ENCODE measurements at places on chromosomes 2 and 18. TPM values are rescaled to one million over a fixed set of nuclear protein-coding genes. Genes with fewer than 3 reads are reported as not detected.

DNA sequence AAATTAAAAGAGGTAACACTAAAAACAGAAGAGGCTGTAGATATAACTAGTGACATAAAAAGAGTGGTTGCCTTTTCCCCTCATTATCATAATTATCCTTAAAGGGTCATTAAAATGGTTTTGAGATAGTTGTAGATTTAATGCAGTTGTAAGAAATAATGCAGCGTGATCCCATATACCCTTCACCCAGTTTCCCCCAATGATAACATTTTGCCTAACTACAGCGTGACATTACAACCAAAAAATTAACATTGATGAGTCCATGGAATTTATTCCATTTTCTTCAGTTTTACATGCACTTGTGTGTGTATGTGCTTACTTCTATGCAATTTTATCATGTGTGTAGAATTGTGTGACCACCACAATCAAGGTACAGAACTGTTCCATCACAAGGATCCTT, 13.2 kb upstream of the RMND5A start:
- DNase-seq = no peak

DNA sequence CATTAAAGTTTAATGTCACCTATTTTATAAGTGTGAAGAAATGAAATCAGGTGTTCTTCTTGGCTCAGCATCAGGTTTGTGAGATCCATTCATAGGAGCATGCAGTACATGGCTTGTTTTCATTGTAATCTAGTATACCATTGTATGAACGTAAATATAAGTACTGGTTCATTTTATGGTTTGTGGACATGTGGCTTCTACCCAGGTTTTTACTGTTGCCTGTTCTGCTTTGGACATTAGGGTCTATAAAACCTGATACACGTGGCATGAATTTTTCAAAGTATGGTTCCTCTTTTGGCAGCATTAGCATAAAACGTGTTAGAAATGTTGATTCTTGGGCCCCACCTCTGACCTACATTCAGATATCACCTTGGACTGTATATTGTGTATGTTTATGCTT, 175.5 kb downstream of the PRPF40A start:
- no peak for DNase-seq

DNA sequence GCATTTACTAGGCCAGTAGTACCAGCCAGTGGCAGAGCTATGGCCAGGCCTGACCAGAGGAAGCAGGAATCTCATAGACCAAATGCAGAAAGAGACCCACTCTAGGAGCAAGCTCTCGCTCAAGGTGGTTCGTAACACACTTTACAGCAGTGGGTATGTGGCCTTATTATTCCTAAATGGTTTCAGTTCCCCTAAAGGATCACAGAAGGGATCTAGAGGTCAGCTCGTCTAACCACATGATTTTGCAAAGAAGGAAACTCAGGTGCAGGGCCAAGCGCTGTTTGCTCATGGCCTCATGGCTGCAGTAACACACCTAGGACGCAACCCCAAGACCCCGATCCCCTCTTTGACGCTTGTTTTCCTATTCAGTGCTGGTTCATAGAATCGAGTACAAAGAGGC, 65.5 kb upstream of the ATG16L1 start:
- DNase-seq = no peak

The ALPG gene
- total RNA-seq = 0.94 TPM

DNA sequence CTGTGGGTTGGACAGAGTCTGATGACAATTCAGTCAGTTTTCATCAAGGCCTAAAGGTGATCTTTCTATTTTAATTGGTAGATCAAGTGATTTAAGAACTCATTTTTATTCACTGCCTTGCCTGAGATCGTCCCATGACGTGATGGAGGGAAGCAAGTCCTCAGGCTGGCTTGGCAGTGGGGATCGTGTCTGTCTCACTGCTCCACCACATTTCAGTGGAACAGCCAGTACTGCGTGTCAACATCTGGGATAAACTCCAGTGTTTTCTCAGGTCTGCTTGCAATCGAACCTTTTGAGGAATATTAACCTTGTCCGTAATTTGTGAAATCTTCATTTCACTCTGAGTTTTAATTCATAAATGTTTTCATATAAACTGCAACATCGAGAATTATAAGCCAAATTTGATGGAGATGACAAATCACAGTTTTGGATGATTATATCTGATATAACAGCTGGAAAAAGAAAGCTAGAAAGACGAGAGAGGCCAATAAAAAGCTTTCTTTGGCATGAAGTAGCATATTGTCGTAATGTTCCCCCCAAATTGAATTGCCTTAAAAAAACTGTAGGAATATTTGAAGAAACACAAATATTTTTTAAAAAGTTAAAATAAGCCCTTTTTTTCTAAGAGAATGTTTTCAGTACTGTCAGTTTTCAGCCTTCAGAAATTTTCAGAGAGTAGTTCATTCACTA, 414.7 kb upstream of the SPRED2 start:
- no peak for DNase-seq

DNA sequence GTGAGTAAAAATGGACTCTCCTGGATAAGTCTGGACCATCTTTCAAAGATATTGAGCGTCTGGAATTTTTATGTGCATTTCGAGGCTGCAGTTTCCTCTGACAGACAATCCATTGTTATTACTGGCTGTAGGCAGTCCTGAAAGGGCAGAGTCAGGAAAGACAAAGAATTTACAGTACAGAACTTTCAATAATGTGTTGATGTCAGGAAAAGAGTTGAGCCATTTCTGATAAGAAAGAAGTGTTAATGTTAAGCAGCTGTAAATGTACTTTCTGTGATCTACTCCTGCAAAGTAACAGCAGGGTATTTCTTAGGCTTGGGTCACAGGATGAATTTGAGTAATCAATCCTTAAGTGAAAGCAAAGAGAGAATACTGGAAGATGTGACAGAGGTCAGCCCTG, 29.8 kb downstream of the TSPYL6 start:
- no peak for DNase-seq

DNA sequence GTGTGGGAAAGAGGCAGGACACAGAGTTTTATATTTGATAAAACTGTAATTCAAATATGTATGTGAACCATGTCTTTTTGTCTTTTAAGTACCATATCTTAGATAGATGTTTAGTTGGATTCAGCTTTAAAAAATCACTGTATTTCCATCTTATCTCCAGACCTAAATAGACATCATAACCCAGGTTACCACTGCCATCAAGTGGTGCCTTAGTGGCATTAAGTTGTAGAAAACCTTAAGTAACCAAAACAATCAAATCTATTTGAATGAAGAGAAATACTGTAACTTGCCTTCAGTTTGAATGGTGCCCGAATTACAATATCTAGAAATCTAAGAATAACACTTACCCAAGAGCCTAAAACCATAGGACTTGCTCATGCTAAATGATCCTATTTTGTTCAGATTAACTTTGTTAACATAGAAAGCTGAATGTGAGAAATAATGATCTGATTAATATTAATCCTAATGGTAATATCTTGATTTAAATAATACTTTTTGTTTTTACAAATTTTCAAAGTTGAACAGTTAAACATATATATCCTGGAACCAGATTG, 92.5 kb upstream of the MAP2 start:
- no peak for DNase-seq
